NCI-H2081 (cell line): ENCODE measurements at places on chromosomes 11 and 22.

GRCh38 chr22:36156515-36157419 is 3.8 kb downstream of the APOL3 start:
- no peak for DNase-seq

GRCh38 chr11:17604201-17604914 is 57.3 kb downstream of the OTOG start:
- DNase-seq: no peak

DNA sequence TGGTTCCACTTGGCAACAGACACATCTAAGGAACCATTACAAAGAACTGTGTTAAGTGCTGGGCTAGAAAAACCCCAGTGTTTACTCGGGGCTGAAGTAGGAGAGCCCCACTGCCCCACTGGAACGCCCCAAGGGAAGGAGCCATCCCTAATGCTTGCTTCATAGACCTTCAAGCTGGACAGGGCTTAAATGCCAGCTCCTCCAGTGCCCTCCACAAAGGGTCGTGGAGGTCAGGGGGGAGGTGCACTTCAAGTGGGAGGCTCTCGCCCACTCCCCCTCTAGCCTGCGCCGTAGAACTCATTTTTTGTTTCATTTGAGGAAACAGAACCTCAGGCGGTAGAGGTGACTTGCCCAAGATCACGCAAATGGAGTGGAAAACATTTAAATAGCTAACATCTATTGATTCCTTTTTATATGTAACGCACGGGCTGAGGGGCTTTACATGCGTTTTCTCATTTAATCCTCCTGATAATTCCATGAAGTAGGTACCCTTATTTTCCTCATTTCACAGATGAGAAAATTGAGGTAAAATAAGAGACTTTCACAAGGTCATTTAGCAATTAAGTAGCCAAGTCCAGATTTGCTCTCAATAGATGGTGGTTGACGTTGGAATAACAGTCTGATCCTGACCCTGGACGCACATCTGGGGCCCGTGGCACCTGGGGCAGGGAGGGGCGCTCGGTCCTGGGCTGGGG is 545 bp upstream of the ZDHHC13 start:
- DNase-seq: no peak

- no peak for DNase-seq
Measured at GRCh38 chr11:29119707-29120618, 896.9 kb downstream of the KCNA4 start.

- no peak for DNase-seq
Measured at GRCh38 chr22:44462246-44463010, 35.6 kb downstream of the RTL6 start.

- peak; percentile 42 for DNase-seq
Measured at GRCh38 chr22:42427167-42427566, 5.0 kb downstream of the NFAM1 start.

- DNase-seq: no peak
Measured at GRCh38 chr11:30775233-30775522, 189.0 kb upstream of the MPPED2 start.

- no peak for DNase-seq
Measured at GRCh38 chr11:76096552-76096951, 109.8 kb downstream of the WNT11 start.

- DNase-seq: no peak
Measured at GRCh38 chr11:132464003-132464342, 1068.3 kb downstream of the OPCML start.

GRCh38 chr11:1295591-1295990 is 13.8 kb downstream of the TOLLIP start:
- DNase-seq: no peak

DNA sequence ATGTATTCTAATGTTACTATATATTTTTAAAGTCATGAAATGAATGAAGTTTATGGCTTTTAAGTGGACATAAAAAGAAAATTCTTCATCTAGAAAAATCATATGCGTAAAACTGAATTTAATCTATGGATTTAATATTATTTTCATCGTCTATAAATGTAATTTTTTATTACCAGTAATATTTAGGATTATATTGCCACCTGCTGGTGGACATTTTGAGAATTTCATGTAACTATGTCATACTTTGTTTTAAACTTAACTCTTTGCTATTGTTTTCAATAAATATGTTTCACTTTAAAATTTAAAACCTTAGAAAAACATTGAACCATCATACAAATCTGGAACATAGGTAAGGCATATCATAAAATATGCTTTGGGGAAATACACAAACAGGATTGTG is 66.5 kb upstream of the CEP126 start:
- DNase-seq: no peak

DNA sequence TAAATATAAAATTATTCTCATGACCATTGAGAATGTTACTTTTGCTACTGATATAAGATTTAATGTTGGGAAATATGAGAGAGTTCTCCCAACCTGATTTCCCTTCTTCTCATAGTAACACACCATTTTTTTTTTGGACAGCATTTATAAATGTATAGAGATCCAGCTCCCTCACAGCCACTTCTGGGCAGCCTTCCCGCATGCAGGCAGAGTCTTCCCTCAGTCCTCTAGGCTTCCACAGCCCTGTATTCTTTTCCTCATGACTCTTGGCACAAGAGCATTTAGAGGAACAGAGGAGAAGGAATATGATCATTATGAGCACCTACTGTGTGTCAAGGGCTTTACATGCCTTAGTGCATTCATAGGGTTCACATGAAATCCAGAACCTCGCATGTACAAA is 9.0 kb downstream of the DTX4 start:
- DNase-seq: no peak

DNA sequence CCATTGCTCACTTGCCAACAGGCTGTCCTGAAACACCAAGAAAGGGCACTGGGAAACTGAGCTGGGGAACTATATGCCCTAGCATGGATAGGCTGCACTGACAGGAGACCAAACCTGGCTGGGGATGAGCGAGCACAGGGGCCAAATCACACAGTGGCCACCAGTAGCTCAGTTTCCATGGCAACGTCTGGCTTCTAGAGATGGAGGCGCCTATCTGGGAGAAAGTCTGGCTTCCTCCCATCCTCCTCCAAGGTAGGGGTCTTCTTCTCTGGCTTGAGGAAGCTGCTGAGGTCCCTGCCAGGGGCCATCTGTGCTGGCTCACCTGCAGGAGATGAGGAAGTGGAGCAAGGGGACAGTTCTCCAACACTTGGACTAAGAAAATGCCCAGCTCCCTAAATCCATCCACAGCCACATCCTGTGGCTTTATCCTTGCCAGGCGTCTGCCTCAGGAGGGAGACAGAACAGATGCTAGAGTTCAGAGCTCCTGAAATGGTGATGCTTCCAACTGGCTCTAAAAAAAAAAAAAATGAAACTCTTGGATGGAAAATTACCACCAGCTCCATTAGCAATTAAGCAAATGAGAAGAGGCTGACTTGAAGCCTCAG is 48.3 kb downstream of the SYT13 start:
- no peak for DNase-seq

- DNase-seq: peak; percentile 11
Measured at GRCh38 chr11:64767344-64768299, 7.8 kb upstream of the PYGM start.

- no peak for DNase-seq
Measured at GRCh38 chr22:49678137-49678841, 149.4 kb downstream of the BRD1 start.
